ENCODE measurements at places on chromosomes 13 and 19.

- no peak for DNase-seq
These were observed 208.5 kb downstream of the TSHZ3 start for GRCh38 chr19:31140717-31141116.

GRCh38 chr13:113057084-113057483, 48.5 kb upstream of the F7 start:
- DNase-seq = no peak

- no peak for DNase-seq
These were observed at the start of gene IL17D for GRCh38 chr13:20702915-20703779. TSS of gene IL17D (plus strand) at chr13:20703699. CDS start at chr13:20704002, 303 bp downstream.

DNA sequence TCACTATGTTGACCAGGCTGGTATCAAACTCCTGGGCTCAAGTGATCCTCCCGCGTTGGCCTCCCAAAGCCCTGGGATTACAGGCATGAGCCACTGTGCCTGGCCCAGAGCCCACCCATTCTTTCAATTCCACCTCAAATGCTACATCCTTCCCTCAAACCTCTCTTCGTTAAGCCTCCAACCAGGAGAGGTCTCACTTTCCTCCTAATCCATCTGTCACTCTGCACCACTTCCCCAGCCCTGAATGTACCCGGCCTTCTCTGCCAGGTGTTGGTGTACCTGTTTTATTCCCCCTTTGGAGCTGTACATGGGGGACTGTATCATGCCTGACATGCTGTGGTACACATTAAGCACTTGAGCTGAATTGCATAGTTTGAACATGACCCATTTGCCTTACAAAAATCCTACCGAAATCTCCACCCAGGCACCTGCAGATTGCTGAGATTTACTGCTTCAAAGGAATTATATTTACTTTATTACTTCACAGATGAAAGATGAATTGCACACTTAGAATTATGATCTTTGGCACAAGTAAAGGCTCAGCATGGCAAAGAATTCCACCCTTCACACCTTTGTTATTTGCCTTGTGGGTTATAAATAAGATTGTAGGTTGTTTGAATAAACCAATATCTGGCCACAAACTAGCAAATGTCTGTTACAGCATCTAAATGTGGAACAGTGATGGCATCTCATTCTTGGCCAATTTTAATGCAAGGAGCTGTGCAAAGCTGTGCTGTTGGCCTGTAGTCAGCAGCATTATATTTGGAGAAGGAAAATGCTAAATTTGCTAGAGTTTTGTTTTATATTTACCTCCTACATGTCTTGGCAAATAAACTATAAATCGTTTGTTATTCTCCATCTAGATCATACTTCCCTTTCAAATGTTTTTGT, 15.6 kb upstream of the WASF3 start:
- no peak for DNase-seq

GRCh38 chr13:94234738-94235137, 244.7 kb downstream of the DCT start:
- DNase-seq = no peak

GRCh38 chr13:99813336-99814095, 158.1 kb downstream of the ZIC5 start:
- no peak for DNase-seq

DNA sequence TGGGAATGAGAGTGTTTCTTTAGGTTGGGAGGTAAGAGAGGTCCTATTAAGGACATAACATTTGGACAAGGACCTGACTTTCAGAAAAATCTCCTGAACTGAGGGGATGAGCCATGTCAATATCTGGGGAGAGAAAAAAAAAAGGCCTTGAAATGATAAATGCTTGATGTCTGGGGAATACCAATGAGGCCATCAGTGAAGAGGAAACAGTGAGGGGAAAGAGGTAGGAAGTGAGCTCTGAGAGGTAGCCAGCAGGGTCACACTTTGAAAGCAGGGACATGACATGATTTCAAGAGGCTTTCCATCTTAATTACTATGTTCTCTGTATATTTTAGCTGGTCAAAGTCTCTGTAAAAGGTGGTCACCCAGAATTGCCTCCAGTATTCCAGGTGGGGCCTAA, 9.9 kb upstream of the UBE2L5 start:
- DNase-seq = no peak

DNA sequence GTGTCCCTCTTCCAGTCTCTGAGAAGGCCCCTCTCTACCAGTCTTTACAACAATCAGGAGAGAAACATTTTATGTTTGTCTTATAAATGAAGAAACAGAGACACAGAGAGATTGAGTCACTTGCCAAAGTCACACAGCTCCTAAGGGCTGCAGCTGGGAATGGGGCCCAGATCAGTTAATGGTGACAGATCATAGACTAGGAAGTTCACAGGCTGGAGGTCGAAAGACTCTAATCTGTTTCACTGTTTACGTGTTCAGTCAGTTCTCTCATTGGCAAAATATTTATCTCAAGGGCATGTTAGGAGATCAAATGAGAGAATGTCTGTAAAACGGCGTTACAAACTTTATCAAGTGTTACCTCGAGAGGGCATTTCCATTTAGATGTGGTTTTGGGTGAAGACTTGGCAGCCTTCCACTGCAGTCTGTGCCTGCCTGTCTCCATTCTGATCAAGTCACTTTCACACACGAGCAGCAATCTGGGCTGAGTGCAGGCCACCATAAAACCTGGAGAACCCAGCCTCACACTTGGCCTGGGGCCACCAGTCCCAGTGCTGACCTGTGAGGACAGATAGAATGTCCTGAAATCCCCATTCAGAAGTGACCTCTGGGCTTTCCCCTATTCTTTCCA, 65.1 kb downstream of the SIAH3 start:
- DNase-seq = no peak

- DNase-seq = no peak
These were observed 108.1 kb downstream of the FGF14 start for GRCh38 chr13:102293723-102294122.

DNA sequence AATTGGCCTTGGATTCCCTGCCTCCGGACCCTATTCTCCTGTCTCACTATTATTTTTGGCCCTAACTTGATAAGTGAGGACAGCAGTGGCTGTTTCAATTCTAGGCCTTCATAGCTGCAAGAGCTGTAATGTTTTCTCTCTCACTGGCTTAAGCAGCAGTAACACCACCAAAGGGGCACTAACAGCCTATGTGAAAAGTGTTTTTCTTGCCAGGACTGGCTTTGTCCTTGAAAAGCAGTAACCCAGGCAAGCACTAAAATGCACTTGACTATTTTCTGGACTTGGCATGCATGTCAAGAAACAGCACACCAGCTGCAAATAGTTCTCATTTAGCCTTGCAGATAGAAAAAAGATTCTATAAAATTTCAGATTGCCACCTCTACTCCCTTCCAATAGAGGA, 9.3 kb upstream of the FBXL3 start:
- no peak for DNase-seq

DNA sequence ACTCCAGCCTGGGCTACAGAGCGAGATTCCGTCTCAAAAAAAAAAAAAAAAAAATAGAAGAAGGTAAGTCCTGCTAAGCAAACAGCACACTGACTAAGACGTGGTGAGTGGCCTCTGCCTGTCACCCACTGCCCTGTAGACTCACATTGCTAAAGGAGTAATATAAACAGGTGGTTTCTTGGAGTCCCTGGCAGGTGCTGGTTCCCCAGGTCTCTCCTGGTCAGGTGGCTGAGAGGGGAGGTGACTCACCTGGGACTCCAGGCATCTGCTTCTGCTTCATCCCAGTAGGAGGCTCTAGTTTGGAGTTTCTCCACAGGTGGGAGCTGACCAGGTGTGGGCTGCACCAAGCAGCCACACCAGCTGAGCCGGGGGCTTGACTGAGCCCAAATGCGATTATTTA, at the start of gene OR10H1:
Gene OR10H1 (minus strand): TSS at position 359 of the 400 bp plus-strand sequence. CDS start 7,627 bp downstream, outside the sequence.
- no peak for DNase-seq
